ENCODE measurements at places on chromosomes 13 and 19. TPM values are rescaled to one million over a fixed set of nuclear protein-coding genes. Genes with fewer than 3 reads are reported as not detected.

Gene FXYD7
- not detected for total RNA-seq

Gene ZNF784
- 2.8 TPM for total RNA-seq

Gene GJA3
- total RNA-seq = not detected

Gene SULT2B1
- not detected for total RNA-seq

Gene MTRF1
- total RNA-seq = 6.5 TPM

Gene GPR183
- 0.40 TPM for total RNA-seq

Gene F2RL3
- 3.7 TPM for total RNA-seq

Gene TLE2
- 17.5 TPM for total RNA-seq

Gene SCEL
- total RNA-seq = not detected

Gene PKN1
- 190 TPM for total RNA-seq

Gene C19orf67
- not detected for total RNA-seq

Gene OR7A5
- not detected for total RNA-seq
